Lung microvascular endothelial cell (primary cell): ENCODE measurements at places on chromosomes 3 and 15. TPM values are rescaled to one million over a fixed set of nuclear protein-coding genes. Genes with fewer than 3 reads are reported as not detected.

DNA sequence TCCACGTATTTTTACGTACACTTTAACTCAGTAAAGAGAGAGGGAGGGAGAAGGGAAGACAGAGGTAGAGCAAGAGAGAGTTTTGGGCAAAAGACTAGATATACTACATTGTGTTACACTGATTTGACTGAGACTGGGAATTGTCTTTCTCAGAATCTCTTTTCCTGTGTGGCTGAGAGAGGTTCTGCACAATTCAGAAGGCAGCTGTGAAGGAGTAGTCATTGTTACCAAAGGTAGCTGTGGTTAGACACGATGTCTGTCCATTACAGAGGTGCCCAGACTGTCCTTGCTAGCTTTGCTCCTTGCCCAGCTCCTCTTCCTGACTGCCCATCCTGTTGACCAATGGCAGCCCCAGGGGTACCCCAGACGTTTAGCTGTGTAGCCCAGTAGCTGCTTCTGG, 577.5 kb upstream of the CBLB start:
- no peak for DNase-seq

DNA sequence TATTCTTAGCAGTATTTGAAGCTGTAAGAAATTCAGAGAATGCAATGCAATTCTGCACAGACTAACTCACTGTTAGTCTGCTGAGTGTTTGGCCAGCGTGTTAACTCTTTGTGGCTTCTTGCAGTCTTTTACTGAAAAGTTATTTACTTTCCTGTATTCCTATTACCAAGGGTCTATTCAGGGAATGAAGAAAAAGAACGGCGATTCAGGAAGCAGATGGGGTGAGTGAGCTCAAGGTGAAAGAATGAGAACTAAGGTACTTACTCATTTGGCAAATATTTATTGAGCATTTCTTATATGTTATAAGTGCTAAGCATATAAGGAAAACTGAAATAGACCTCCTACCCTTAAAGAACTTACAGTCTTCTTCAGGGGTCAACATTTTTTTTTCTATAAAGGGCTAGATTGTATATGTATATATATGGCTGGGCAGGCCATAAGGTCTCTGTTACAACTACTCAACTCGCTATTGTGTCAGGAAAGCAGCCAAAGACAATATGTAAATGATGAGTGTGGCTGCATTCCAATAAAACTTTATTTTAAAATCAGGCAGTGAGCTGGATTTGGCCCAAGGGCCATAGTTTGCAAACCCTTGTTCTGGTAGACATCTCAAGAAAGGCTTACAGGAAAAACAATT, 271.9 kb upstream of the GADL1 start:
- DNase-seq, result peak; percentile 68

GRCh38 chr15:60594071-60594470, 115.1 kb upstream of the ICE2 start:
- DNase-seq, result no peak

DNA sequence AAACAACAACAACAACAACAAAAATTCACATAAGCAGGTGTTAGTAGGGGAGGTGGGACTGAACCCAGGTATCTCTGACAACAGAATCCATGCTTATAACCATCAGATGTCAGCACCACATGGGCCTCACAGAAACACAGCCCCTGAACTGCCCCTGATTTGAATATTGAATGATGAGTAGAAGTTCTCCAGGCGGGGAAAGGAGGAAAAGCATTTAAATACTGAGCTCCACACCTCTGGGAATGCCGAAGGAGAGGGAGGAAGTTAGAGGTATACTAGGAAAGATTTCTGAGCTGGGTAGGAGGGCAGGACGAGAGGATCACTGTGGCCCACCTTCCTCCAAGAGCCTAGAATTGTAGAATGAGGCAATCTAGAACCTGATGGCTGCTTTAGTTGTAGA, 31.9 kb upstream of the EIF4A2 start:
- no peak for DNase-seq

GRCh38 chr15:94100863-94101262, 130.5 kb upstream of the MCTP2 start:
- DNase-seq, result no peak

DNA sequence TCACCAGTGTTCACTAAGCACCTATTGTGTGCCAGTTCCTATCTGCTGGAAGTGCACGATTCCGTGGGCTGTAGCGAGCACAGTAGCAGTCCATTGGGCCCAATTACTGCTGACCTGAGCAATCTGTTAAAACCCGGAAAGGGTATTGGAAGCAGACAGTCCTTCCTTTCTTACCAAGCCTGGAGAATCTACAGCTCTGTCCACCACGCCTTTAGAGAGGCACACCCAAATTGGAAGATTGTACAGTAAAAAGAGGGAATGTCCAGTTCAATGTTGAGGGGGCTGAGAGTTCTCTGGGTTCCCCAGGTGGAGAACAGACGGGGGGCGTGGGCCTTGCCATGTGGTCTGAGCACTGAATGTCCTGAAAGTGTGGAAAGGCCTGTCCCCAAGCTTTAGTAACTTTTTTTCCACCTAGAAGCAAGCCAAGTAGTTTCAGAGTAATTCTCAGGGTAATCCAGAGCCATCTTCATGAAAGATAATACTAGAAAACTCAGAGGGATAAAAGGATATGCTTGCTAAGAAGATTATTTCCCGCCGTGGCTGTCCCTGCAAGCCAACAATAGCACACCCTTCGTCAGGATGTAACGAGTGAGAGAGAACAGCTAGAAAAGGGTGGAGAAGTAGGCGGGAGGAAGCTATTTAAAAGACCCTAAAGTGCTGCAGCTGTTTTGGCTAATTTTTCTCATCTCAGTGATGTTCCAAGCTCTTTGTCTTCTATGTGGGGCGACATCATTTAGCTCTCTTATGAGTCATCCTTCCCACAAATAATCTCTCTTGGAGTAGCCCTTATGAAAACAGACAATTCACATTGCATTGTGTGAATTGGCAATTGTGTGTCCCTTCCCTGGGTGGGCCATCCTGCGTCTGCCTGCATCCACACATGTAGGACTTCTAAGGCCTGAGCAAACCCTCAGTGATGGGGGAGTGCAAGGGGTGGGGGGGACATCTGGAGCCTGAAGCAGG, 181.0 kb downstream of the ATG7 start:
- DNase-seq, result peak; percentile 50

DNA sequence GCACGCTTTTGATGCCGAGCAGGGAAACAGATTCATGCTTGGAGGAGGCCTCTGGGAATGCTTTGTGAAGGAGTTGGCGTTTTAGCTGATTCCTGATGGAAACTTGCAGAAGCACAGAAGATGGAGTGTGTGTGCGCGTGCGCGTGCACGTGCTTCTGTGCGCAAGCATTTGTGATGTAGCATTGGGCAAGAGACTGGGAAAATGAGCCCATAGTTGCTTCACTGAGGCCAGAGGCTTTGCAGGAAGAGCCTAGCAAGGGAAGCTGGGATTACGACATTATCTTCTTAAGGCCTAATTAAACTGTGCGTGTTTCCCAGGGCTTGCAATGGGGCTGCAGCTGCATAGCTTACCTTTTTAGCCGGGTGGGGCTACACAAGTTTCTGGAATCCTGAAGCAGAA, 18.1 kb upstream of the AGBL1 start:
- no peak for DNase-seq

GRCh38 chr15:67403428-67404154, 117.3 kb upstream of the C15orf61 start:
- DNase-seq, result no peak

DNA sequence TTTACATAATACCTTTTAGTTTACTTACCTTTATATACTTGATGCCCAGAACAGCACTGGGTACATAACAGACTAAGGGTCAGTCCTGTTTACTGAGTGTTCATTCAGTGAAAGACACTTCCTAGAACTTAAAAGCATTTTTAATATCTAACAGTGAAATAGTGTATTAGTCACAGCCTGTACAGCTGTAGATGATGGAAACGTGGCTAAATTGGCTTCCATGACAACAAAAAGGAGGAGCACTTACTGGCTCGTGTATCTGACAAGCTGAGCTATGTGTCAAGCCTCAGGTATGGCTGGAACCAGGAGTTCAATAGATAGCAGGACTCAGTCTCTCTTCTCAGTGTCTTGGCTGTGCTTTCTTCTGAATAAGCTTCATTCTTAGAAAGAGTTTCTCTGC, 40.2 kb downstream of the CMTM8 start:
- DNase-seq, result peak; percentile 64

GRCh38 chr15:35484231-35484945, 61.6 kb downstream of the DPH6 start:
- DNase-seq, result no peak

DNA sequence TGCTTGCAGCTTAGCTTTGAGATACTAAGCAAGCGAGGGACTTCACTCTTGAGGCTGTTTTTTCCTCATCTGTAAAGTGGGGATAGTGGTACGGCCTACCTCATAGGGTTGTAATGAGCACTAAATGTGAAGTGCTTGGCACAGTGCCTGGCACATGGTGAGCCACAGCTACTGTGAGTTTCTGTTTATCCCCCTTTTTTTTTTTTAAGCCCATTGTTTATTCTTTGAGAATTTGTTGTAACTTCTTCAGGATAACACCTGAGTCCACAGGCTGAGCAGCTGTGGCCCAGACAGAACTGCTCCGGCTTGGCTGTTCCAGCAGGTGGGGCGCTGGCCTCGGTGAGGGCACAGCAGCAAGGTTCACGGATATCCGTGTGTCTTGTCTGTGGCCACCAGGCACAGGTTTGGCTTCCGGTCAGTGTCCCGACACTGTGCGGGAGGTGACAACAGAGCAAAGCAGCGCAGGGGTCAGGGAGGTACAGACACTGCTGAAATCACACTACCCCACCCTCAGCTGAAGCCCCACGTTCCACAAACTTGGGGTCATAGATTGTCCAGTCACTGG, 7.3 kb upstream of the ISG20 start:
- DNase-seq, result no peak

- no peak for DNase-seq
These were observed 77.8 kb downstream of the DZIP3 start for GRCh38 chr3:108667312-108667711.

- DNase-seq, result no peak
These were observed 352.6 kb upstream of the CCDC54 start for GRCh38 chr3:107024551-107025026.

- DNase-seq, result peak; percentile 37
These were observed 609 bp upstream of the TBC1D23 start for GRCh38 chr3:100260081-100260684.

- DNase-seq, result no peak
These were observed 908.6 kb downstream of the NTRK3 start for GRCh38 chr15:87347806-87348515.

- no peak for DNase-seq
These were observed 455.4 kb downstream of the RAP2B start for GRCh38 chr3:153617463-153617862.

DNA sequence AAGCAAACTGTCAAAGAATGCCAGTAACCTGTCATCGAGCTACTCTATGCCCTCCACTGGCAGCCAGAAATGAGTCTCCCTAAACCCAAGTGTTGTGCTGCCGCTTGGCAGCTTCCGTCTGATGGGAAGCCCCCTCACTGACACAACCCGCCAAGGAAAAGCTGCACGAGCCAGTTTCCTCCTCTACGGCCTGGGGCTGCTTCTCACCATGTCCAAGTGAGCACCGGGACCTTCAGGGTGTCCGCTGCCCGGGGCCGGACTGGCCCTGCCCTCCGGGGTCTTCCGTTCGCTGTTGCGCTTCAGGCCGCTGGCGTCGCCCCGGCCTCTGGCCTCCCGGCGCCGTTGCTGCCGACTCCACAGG, 490 bp downstream of the TOMM70 start:
- peak; percentile 41 for DNase-seq

DNA sequence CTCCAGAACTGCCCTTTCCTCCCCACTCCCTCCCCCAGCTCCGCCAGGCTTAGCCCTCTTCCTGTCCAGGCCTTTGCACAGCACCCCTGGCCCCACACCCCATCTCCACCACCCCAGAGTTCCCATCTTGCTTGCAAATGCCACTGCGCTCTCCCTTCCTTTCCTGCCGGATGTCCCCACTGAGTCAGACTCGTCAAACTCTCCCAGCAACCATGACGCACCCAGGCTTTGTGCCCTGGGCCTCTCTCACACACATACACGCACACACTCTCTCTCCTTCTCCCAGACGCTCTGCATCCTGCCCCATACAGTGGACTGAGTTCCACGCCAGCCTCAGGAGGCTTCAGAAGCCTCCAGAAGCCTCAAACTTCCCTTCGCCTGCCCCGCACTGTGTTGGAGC, 2.8 kb upstream of the CCDC9B start:
- DNase-seq, result peak; percentile 91

DNA sequence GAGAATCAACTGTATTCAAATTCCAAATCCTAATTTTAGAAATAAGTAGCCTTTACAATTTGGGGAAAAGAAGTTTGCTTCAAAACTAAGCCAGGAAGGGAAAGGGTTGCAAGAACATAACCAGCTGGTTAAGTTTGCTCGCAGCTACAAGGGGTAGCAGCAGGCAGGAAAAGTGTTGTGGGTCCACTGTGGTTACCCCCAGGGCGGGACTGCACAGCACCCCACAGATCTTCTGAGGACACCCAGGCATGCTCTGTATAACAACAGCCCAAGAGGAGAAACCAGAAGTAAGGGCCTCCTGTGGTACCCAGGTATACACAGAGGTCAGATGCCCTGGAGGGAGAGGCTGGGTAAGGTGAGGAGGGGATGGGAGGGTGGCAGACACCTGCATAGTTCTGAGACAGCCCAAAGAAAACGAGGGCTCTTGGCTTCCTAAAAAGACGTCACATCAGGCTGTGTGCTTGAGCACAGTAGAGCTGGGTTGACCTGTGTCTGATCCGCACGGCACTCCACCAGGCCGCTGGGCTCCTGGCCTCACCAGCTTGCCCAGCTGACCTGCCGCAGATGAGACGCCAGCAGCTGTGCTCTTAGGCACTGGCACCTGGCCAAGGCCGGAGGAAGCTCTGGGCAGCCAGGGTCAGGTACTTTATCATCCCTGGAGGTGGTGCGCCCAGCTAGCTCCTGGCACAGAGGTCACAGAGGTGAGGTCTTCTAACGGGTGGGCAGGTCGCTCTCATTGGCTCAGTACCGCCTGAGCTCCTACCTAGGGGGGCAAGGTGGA, 81.8 kb upstream of the SNRPA1 start:
- DNase-seq, result no peak

ANKUB1 gene
- not detected in 2 replicates for total RNA-seq

RTP3 gene
- not detected in 2 replicates for total RNA-seq

CCR8 gene
- total RNA-seq, result not detected in 2 replicates

SNTN gene
- not detected in 2 replicates for total RNA-seq
